Activated CD4-positive, alpha-beta memory T cell treated with anti-CD3 and anti-CD28 coated beads, Interleukin-2, amount 10 ng/mL, durations not matched to agents 7 days and 5 days (primary cell): ENCODE measurements at places on chromosomes 5 and 9.

DNA sequence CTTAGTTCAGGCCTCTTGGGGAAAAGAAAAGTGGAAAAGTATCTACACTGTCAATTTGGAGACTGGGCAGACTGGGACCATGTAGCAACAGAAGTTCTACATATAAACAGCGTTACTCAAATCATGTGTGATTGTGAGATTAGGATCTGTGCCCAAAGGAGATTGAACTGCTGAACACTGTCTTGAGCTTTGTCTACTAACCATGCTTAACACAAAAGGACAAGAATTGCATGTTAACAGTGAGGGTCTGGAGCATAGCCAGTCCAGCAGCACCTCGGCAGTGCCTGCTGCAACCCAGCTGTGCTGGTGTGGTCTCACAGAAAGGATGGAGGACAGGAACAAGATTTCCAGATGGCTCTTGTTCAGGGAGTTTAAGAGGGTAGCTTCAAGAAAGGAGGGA is 5.7 kb downstream of the PAM start:
- peaks cover 6% of the 10 kb centered on the region for H3K36me3 ChIP-seq
- peaks cover 74% of the 10 kb centered on the region for H3K4me1 ChIP-seq
- DNase-seq, result no peak
- H3K27me3 ChIP-seq, result no peaks in the 10 kb centered on the region
- H3K27ac ChIP-seq, result peak overlapping the region; percentile 10
- no peak overlapping the region for H3K4me3 ChIP-seq

GRCh38 chr5:94863951-94864350 is 245.5 kb downstream of the SLF1 start:
- peaks cover 14% of the 10 kb centered on the region for H3K27me3 ChIP-seq
- no peaks in the 10 kb centered on the region for H3K36me3 ChIP-seq
- no peak for DNase-seq
- H3K4me3 ChIP-seq, result no peak overlapping the region

DNA sequence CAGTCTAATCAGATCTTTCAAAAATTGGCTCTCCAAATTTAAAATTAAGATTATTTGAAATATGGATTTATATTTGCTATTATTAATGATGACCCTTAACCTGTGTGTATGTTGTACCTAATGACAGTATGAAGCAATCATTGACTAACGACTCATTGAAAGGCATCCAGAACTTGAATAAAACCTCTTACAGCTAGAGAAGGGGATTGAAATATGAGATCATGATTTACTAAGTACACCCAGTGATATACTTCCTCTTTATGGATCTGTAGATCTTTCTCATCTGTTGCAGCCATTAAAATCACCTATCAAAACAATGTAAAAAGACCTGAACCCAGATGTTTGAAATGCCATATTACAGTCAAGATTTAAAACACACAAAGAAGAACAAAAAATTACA is 126.5 kb downstream of the RPS23 start:
- no peak overlapping the region for H3K4me3 ChIP-seq
- no peak for DNase-seq
- H3K27me3 ChIP-seq, result no peaks in the 10 kb centered on the region
- no peaks in the 10 kb centered on the region for H3K4me1 ChIP-seq
- H3K36me3 ChIP-seq, result no peaks in the 10 kb centered on the region

DNA sequence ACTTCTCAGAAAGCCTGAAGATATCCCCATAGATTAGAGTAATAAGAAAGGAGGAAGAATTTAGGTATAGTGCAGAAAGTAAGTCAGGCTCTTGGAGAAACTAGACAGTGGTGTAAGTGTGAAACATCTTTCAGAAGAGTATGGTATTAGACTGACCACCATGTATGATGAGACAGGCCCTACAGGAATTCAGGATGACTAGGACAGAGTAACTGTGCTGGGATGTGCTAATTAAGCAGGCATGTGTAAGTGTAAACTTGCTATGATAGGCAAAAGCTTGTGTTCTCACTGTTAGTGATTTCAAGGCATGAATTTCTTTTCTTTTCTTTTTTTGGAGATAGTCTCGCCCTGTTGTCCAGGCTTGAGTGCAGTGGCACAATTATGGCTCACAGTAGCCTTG is 70.8 kb downstream of the RAB24 start:
- H3K27ac ChIP-seq, result no peak overlapping the region
- peaks cover 31% of the 10 kb centered on the region for H3K36me3 ChIP-seq
- DNase-seq, result no peak

DNA sequence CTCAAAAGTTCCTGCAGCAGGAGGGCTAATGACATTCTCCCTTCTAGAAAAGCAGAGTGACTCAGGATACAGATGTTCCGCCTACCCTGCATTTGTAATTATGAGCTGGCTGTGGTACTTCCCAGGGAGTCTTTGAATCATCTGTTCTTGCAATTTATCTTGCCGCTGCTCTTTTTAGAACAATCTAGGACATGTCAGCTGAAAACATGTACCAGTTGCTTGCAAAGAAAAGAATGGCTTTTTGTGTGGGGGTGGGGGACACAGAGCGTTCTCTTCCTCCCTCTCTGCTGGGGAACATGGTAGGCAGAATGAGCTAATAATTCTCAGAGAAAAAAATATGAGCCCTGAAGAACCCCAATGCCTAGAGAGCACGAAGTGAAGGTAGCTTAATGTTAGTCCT is 51.7 kb upstream of the TUT7 start:
- no peaks in the 10 kb centered on the region for H3K36me3 ChIP-seq
- no peak overlapping the region for H3K4me3 ChIP-seq
- peaks cover 2% of the 10 kb centered on the region for H3K27me3 ChIP-seq
- no peak for DNase-seq

GRCh38 chr9:137226338-137227053 is 806 bp upstream of the RNF224 start:
- no peak overlapping the region for H3K4me3 ChIP-seq
- DNase-seq, result no peak
- H3K36me3 ChIP-seq, result no peaks in the 10 kb centered on the region
- no peaks in the 10 kb centered on the region for H3K27me3 ChIP-seq
- H3K4me1 ChIP-seq, result peaks cover 27% of the 10 kb centered on the region
- no peak overlapping the region for H3K27ac ChIP-seq

GRCh38 chr9:98182069-98182820 is 10.2 kb downstream of the CORO2A start:
- H3K4me1 ChIP-seq, result peaks cover 25% of the 10 kb centered on the region
- no peaks in the 10 kb centered on the region for H3K36me3 ChIP-seq
- no peak for DNase-seq
- no peak overlapping the region for H3K4me3 ChIP-seq
- H3K27me3 ChIP-seq, result no peaks in the 10 kb centered on the region
